8988T (cell line): ENCODE measurements at places on chromosomes 11 and 22.

DNA sequence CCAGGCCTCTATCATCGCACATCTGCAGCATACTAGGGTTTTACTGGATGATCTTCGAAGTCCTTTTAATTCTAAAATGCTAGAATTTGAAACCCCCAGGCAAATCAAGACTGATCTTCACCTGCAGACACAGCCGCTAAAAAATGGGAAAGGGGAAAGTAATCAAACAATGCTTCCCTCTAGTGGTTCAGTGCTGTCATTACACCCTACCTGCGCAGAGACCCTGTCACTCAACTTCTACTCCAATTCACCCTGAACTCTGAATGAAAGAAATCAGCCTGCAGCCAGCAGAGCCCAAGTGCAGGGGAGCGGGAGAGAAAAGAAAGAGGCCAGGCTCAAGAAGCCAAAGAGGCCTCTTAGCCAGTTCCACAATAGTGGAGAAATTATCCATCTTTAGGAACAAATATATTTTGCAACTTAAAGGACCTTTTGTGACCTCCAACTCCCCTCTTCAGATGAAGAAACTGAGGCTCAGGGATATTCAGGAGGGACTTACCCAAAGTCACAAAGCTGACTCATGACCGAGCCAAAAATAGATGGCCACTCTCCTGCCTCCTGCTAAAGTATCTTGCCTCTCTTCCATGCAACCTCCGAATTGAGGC, 33.0 kb downstream of the SERGEF start:
- DNase-seq: peak; percentile 37

DNA sequence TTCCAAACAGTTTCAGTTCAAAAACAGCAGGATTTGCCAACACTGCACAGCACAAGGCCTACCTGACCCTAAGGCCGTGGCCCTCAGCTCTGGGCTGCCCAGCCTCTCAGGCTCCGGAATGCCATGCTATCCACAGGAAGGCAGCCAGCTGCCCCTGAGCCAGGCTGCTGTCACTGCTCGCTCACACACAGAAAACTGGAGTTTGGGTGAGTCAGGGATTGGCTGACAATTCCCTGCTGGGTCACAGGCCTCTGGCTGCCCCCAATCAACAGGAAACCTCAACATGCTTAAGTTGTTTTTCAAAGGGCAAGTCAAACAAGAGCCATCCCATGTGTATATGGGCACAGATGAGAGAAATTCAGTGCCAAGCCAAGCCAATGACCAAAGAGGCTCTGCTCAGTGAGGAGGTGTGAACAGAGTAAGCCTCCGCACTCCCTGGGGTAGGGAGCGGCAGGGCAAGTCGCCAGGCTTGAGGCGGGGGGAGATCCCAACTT, 50.2 kb downstream of the RPL27A start:
- peak; percentile 66 for DNase-seq

DNA sequence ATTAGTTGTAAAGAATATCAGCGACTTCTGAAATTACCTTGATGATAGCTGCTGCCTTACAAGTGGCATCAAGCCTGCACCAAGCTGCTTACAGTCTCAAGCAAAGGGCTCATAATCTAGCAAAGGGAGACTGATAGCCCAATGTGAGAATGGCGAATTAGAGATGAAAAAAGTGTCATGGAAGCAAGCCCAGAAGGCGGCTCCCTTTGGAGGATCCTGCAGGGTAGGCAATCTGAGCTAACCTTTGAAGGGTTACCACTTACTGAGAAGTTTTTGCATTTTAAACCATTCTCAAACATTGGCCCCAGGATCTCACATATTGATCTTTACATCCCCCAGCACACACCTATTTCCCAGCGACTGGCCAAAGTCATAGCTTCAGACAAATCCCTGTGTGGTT, 18.5 kb downstream of the GAB2 start:
- no peak for DNase-seq

DNA sequence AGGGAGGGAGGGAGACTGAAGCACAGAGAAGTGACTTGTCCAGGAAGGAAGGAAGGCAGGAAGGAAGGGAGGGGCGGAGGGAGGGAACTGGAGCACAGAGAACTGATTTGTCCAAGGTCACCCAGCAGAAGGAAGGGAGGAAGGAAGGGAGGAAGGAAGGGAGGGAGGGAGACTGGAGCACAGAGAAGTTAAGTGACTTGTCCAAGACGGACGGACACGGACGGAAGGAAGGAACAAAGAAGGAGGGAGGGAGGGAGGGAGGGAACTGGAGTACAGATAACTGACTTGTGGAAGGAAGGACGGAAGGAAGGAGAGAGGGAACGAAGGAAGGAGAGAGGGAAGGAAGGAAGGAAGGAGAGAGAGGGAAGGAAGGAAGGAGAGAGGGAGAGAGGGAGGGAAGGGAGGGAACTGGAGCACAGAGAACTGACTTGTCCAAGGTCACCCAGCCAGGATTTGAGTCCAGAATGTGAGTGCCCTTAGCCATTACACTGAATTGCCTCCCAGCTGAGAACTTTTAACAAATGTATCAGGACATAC, 1.5 kb downstream of the SLC35F2 start:
- no peak for DNase-seq

- DNase-seq: peak; percentile 93
Observed at GRCh38 chr22:50507421-50507990, at the start of gene LMF2. Gene LMF2, minus strand, starts transcription at chr22:50507702. Its CDS starts 27 bp downstream, at chr22:50507675.
